Endothelial cell (in vitro differentiated cells): ENCODE measurements at places on chromosomes 2 and 18. TPM values are rescaled to one million over a fixed set of nuclear protein-coding genes. Genes with fewer than 3 reads are reported as not detected.

Gene C2orf66
- total RNA-seq, result 1.4 TPM

DNA sequence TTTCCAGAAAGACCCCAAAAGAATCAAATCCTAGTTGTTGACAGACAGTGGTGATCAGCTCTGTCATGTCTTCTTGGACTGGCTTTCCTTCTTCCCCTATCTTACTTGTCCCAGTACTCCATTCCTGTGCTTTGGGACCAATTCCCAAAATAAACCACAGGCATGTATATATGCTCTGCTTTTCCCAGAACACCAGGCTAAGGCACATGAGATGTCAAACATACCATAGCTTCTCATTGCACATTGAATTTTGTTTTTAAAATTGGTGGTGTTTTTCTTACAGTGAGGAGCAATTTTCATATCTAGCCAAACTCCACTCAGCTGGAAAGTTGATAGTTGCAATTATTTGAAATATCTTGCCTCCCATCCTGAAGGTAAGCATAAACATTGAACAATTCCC lies 88.9 kb upstream of the RGPD4 start:
- DNase-seq, result no peak

Gene SERPINB4
- 0.41 TPM for total RNA-seq

- DNase-seq, result no peak
These were observed 1.5 kb downstream of the NDC80 start for GRCh38 chr18:2572892-2573291.

DNA sequence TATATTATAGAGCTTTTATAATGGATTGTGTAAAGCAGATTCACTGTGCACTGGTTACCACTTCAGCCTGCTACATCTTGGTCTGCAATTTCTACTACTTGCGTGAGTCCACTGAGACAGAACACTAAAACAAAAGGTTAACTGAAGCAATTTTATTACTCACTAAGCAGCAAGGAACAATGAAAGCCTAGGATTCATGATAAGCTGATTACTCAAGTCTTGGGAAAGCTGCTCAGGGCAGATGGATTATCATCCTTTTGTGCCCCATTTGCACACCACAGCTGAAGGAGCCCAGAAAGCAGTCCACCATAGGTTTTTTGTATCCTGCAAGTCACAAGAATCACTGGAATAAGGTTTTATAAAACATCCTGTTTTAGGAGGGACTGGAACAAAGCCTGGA lies 1215.2 kb upstream of the TMEFF2 start:
- DNase-seq, result no peak

- DNase-seq, result no peak
These were observed 286.8 kb upstream of the EPAS1 start for GRCh38 chr2:46010223-46010924.

DNA sequence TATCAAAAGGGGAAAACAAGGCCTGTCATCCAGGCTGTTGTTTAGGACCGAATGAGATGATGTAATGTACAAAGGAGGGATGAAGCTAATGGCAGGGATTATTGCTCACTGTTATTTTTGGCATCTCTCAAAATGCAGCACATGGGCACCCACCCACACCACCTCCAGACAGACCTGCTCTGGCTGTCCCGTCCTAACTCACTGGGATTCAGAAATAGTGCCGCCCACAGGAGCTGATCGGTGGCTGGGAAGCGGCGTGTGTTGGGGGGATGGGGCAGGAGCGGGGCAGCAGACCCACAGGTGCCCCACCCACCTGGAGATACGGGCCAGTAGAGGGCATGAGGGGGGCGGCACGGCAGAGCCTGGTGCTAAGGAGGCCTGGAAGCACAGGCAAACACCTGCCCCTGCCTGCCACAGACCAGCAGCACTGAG lies 52.2 kb downstream of the CRACDL start:
- DNase-seq, result no peak

GRCh38 chr2:71102981-71103681 lies 26.9 kb downstream of the MCEE start:
- DNase-seq, result no peak

DNA sequence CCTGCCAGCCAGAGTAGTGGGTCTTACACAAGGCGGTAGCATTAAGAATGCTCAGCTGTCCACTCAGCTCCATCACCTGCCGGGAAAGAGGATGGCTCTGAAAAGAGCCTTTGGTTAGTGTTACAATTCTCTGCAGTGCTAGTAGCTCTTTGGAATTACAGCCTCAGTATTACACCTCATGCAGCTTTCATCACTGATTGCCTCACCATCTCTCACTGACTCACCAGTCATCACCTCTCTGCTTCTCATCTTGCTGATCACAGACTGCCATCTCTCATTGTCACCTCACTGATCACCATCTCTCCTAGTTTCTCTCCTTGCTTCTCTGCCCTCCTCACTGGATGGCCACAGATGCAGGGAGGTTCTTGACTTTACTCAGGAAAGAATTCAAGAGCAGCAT lies 573.5 kb upstream of the SETBP1 start:
- no peak for DNase-seq

Gene GPD2
- 38.3 TPM for total RNA-seq

Gene DNAJC27
- total RNA-seq, result 3.5 TPM
